Fibroblast of villous mesenchyme (primary cell): ENCODE measurements at places on chromosomes 12 and 14. TPM values are rescaled to one million over a fixed set of nuclear protein-coding genes. Genes with fewer than 3 reads are reported as not detected.

- DNase-seq: peak; percentile 55
These were observed 71.1 kb upstream of the SYT1 start for GRCh38 chr12:78793491-78793890.

- no peak for DNase-seq
These were observed 22.9 kb downstream of the CKB start for GRCh38 chr14:103499709-103500108.

DNA sequence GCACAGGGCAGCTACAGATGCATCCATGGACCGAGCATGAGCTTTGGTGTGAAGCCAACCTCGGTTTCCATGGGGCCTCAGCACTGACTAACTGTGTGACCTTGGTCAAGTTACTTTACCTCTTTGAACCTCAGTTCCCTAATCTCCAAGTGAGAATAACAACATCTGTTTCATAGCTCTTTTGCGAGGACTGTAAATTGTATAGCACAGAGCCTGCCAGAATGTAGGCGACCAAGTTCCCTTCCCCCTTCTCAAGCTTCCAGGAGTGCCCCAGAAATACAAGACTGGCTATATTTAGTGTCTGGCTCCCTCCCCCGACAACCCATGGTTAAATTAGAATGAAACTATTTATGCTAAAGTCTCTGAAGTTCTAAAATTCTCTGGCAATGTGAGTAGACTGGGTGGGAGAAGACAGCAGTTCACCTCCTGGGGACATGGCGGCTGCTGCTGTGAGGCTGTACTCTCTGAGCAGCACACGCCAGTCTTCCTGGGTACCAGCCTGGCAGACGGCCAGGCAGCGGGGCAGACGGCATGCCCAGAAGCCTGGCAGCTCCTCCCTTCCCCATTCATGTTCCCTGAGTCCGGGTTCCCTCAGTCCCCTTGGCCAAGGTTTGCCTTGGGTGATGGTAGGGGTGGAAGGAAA is 22.0 kb upstream of the TMED10 start:
- no peak for DNase-seq

DNA sequence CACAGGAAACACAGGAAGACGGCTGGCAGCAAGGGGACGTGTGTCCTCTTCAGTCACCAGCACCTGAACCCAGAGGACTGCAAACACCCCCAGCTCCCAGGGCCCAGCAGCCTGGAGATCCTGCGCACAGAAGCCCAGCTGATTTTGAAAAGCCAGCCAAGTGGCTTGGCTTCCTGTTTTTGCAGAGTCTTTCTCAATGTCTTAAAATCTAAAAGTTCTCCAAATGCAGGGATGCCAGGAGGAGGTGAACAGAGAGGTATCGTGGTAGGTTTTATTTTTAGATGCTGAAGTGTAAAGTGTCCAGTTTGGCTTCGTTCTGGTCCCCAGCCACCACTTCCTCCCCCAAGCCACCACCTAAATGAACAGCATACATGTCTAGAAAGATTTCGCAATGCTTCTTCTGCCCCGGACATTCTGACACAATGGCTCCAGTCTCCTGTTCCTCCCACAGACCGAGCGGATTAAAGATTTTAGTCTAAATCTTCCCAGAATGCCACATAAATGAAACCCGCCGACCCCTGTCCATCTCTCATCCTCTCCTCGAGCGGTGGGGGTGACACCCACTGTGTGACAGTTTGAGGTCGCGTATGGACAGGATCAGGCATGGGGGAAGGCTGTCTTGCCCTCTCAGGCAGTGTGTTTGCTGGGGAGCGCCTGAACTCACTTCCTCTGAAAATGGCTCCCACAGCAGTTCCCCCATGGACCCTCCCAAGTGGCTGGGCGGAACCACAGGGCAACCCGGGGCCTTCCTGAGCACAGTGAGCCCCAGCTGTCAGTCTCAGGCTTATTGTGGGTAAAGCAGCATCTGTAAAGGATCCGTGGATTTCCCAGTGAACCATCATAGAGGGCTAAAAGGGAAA is 41.6 kb downstream of the ITPK1 start:
- DNase-seq: peak; percentile 77

NRIP2 gene
- under 0.01 and 0.86 TPM in 2 replicates for total RNA-seq

DNA sequence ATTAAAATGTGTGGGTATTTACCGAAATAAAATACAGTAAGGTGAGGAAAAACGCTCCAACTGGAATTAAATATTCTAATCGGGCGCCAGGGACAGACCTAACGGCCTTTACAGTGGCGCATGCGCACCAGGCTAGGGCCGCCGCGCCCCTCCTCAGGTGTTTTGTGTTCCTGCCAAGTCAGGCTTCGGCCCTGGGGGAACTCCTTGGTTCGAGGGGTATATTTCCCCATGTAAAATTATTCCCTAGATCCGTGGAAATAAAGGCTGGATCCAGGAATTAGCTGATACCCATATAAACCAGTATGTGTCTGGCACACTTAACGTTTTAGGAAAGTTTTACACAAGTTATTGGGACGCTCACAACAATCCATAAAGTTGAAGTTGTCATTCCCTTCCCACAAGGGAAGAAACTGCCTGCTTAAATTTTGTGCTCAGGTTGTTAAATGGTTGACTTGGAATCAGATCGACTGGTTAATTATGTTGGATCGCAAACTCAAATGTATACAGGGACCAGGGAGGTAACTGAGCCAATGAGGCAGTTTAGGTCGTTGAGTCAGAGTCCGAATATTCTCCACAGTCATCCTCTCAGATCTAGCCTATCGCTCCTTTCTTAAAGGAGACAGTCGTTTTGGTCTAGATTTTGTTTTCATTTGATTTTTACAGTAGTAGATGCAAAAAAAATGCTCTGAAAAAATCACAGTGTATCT is 621 bp upstream of the ANAPC7 start:
- DNase-seq: peak; percentile 58

GRCh38 chr12:91778091-91778832 is 367.4 kb downstream of the BTG1 start:
- peak; percentile 43 for DNase-seq

DNA sequence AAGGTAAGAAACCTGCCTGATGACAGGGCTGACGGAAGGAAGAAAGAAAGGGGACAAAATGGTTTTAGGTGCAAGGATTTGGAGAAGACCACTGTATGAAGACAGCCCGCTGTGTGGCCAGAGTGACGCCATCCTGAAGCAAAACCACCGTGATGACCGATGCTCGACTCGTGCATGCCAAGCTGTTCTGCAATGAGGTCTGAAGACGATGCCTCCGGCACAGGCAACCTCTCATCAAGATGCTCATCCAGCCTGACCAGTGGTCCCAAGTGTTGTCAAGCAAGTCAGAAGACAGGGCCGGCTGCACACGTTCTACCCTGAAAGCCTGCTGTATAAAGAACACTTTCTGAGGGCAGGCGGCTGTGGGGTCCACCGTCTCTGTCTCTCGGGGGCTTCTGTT is 34.8 kb downstream of the STX2 start:
- DNase-seq: no peak

DNA sequence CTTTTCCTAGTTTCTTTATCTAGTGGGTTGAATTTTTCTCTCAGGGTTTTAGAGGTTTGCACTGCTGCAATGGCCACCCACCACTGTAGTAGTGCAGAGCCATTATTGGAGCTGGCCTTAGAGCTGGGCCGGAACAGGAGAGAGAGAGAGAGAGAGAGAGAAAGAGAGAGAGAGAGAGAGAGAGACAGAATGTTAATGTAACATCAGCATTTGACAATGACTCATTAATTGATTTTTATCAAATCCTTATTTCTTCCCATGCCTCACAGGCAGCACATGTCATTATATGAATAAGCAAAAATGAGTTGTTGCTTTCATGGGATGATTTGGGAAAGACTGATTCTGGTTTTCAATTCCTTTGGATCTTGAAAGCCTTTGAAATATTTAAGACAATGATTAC is 76.3 kb upstream of the PPP4R3A start:
- no peak for DNase-seq

OTOGL gene
- under 0.01 TPM in 2 replicates for total RNA-seq

GRCh38 chr12:12648284-12648683 is 36.6 kb downstream of the CREBL2 start:
- no peak for DNase-seq

IL22 gene
- total RNA-seq: not detected in 2 replicates
